Ammon's horn (tissue), 1 donor: ENCODE measurements at places on chromosomes 12 and 14.

DNA sequence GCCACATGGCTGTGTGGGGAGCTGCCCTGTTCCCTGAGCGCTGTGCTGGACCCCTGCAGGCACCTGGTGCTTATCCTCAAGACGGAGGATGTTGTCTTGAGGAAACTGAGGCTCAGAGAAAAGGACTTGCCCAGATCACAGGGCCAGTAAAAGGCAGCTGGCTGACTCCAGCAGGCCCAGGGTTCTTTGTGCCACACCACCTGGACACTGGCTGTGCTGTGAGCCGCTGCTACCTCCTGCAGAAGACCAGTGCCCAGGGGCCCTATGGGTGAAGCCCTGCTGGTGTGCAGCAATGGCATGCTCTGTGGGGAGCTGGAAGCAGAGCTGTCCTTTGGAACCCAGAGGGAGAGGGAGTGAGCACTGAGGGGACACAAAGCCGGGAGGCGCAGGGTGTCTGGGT is 75.9 kb downstream of the DDX51 start:
- DNase-seq, result no peak

GRCh38 chr12:89768586-89769482 is 60.2 kb upstream of the ATP2B1 start:
- no peak for DNase-seq

- no peak for DNase-seq
Observed at GRCh38 chr12:92357584-92358261, 212.1 kb upstream of the BTG1 start.

GRCh38 chr12:92933606-92934005 is 4.5 kb upstream of the EEA1 start:
- DNase-seq, result no peak

- no peak for DNase-seq
Observed at GRCh38 chr12:31031951-31032335, 41.7 kb upstream of the DDX11 start.

- no peak for DNase-seq
Observed at GRCh38 chr12:15883536-15883935, 1.3 kb downstream of the STRAP start.

DNA sequence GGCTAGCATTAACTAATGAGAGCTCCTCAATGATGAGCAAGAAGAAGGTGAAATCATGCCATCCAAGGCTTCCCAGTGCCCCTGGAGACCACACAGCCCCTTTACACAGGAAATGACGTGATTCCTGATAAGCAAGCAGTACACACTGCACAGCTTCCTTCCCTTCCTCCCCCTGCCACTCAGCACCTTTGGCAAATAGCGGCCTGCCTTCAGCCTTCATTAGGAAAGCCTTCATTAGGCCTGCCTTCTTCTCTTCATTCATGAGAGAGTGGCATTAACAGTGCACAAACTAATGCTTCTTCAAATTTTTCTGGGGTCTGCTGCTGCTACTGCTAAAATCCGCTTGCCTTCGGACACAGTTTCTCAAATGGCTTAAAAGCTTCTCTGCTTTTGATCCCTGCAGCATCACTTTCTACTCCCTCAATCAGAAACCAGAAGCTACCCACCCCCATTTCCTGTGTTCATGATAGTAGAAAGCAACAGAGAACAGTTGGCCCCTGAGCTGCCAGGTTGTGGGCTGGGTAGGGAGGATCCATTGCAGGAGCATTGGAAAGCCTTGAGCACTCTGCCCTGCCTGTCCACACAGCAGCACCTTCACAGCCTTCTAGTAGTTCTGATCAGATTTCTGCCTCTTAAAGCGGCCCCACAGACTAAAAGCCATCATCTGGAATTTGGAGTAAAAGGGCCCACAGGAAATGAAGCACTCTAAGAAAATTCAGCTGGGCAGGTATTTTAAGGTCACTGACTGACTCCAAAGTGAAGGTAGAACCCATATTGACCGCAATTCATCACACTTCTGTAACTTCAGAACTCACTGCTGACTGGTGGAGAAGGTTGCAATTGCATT is 103.8 kb upstream of the ETV6 start:
- DNase-seq, result no peak

DNA sequence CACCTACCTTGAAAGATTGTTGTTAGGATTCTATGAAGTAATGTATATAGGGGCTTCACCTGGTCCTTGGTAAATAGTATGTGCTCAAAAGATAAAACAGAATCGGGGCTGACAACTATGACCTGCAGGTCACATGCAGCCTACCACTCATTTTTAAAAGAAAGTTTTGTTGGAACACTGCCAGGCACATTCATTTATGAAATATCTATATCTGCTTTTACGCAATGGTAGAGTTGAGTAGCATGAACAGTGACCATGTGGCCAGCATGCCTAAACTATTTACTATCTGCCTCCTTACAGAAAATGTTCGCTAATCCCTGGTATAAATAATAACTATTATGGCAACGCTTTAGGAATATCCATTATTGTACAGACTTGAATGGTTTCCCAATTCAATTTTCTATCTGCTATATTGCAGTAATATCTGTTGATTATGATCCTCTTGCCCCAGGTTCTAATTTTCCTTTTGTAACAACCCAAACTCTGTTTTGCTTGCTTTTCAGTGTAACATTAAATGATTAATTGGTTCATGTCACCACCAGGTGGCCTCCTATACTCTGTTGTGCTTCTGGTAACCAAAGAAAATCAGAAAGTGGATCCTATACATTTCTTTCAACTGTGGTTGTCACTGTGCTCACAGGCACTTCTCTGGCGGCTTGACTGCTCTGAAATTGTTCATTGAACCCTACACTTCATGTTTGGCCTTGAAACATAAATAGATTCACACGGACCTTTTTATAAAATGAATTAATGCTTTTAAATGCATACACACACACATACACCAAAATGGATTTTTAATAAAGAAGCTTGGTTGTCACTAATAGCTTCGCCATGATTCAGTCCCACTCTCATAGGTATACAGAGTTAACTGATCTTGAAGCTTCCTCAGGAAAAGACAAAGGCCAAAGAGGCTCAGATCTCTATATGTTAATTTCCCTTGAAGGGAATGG is 227.7 kb upstream of the NPAS3 start:
- peak; percentile 81 for DNase-seq

DNA sequence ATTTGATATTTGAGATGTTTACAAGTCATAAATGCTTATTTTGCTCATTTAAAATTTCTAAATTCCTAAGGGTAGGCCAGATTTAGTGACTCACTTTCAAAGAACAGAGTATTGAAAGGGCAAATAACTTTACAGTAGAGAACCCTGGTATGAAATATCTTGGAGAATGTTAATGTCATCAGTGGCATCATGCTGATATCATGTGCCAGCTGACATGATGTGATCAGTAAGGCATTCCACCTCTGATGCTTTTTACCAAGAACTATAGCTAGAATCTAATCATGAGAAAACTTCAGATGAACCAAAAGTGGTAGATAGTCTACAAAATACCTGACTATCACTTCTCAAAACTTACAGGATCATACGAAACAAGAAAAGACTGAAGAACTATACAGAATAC is 2.9 kb upstream of the FLRT2 start:
- no peak for DNase-seq

DNA sequence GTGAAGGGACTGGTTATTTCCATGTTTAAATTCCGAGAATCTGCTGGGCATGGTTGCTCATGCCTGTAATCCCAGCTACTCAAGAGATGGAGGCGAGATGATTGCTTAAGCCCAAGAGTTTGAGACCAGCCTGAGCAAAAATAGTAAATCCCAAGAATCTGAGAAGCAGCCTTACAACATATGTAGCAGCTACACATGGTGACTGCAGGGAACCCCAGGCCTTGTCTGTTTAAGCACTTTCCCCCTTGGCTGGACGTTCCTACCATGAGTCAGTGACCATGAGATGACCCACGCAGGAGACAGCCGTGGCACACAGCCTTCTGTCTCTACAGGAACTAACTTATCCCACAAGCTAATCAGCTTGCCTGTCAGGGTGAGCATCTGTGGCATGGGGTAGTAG is 5.5 kb upstream of the SLC24A4 start:
- no peak for DNase-seq

DNA sequence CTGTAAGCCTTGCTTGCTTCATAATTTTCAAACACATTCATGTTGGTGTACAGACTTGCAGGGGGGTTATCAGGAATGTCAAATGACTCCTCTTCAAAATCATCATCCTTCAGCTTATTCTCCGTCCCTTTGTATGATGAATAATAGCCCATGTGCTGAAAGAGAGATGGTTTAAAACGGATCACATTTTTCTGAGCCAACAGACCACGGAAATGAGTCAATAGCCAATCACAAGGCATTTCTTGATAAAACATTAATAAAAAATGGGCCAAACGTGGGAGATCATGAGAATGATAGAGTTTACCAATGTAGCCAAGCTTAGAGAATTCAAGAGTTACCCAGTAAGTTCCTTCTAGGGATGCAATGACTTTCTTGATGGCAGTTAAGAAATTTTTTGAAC is 105.5 kb downstream of the NTS start:
- no peak for DNase-seq

- DNase-seq, result no peak
Observed at GRCh38 chr14:74988993-74989392, 13.7 kb upstream of the EIF2B2 start.

GRCh38 chr12:71057330-71057729 is 100.5 kb downstream of the TSPAN8 start:
- DNase-seq, result no peak

DNA sequence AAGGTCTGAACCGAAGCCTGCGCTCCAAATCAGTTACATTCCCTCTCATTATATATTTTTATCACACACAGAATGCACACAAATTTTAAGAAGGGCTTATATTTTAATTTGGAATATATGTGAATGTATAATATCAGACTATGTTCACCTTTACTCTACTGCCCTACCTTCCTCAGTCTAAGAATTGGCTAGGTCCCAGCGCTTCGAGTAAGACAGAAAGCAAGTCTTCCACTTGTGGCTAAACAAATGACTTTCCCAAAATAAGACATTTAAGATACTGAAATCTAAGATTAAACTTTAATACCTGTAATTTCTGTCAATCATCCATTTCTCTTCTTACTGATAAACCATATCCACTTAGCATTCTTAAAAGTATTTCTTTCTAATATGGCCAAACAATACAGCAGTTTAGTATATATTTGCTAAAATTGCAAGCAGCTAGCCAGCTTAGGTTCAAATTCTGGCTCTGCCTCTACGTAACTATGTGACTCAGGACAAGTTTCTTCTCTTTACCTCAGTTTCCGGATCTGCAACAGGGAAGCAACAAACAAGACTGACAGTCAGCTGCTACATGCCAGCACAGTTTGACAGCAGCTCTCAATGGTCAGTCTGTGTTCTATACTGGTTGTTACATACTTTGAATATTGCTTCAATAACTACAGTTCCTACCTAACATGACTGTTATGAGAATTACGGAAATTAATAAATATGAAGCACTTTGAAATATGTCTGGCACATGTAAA is 2.0 kb downstream of the INTS13 start:
- DNase-seq, result no peak

DNA sequence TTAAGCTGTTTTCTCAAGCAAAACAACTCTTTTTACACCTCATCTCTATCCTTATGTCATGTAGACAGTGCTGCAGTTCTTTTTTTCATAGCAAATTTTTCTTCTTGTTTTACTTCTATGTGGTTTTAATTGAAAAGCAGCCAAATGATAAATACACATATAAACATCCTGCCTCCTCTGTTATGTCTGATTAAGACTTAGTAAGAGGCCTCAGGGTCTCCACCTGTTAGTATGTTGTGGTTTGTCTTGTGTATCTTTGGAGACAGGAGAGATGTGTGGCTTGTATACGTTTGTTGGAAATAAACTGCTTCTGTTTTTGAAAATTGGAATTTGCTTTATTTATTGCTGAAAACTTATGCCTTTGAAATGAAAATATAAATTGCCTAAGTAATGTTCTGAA is 32.0 kb downstream of the PEX5 start:
- no peak for DNase-seq

- DNase-seq, result no peak
Observed at GRCh38 chr14:22830443-22831010, 840 bp downstream of the MRPL52 start.

- no peak for DNase-seq
Observed at GRCh38 chr14:90452366-90452765, 55.5 kb downstream of the CALM1 start.

DNA sequence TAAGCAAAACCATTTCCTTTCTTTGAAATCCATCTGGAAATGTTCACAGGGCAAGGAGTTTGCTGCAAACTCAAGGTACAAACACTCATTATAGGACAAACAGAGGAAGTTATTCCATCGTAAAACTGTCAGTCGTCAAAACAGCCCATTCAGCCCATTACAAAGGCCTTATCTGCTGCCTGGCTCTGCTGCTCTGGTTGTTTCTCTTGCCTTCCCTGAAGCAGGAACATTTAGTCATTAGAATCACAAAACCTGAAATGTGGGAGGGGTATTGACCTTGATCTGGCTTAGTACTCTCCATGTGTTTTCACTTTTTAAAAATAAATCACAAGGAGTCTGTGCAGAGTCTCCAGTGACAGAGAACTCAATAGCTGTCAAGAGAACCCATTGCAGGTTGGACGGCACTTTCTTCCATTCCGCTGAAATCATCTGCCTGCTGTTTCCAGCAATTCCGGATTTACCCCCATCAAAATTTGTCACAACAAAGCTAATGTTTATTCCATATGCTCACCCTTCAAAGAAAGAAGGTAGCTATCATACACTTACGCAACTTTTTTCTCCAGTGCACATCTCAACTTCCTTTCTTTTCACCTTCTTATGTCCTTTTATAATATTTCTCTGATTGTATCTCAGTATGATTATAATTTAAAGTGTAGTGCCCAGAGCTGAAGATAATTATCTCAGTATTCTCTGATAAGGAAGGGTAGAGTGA is 24.6 kb upstream of the ITPR2 start:
- no peak for DNase-seq

GRCh38 chr12:63038713-63039100 is 103.8 kb upstream of the PPM1H start:
- no peak for DNase-seq

DNA sequence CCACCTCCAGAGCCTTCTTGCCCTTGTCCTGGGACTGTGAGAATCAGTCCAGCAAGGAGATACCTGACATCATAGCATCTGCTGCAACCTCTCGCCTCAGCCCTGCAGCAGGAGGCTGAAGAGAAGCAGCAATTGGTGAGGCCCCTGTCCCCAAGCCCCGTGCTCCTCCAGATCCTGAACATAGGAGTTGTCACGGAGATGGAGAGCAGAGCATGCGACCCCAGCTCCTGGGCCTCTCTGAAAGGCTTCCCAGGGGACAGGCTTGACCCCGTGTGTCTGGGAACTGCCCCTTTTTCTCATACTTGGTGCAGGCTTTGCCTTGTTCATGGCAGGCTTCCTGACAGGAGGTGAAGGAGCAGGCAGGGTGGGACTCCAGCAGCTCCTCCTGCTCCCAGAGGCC is 127.7 kb upstream of the PZP start:
- DNase-seq, result no peak

DNA sequence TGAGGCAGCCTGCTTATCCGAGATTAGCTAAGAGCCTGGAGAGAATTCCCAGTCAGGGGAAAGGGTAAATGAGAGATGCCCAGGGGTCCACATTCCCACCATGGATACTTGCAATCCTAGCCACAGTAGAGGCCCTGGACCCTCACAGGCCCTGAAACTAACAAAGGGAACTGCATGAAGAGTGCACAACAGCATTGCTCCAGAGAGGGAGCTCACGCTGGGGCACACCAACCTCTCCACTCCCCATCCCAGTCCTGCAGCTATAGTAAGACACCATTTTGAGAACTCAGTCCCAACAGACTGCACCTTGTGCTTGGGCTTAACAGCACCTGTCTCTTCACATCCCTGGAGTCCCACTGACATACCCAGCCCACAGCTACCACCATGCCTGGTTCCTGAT is 30.5 kb downstream of the CEP83 start:
- DNase-seq, result no peak
